ENCODE measurements at places on chromosomes 12 and 14.

DNA sequence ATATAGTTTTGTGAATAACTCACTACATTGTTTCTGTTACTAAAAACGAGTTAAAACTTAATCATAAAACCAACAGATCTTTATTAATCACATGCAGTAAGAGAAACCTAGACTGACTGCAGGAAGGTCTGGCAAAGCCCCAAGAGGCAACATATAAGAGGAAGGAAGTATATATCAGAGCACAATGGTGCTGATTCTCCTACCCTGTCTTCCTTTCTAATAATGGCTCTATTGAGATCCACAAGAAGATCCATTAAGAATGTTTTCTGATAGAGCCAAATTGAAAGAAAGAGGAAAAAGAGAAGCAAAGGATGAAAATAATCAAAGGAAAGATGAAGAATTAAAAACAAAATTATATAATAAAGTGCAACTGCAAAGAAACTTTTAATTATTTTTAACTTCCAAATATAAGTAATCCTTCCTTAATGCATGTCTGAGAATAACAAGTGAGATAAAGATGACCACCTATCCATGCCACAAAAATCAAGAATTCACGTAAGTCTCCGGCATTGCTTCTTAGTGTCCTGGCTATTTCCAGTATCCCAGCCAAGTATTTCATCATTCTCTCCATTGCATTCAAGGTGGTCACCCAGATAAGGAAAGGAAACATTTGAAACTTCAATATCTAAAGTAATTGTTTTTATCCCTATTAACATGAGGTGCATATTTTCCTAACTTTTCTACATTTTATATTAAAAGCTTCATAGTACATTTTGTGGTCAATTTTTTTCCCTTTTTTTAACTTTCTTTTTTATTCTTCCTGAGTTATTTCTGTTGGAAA, 62.2 kb downstream of the SOX5 start:
- no peak for DNase-seq

DNA sequence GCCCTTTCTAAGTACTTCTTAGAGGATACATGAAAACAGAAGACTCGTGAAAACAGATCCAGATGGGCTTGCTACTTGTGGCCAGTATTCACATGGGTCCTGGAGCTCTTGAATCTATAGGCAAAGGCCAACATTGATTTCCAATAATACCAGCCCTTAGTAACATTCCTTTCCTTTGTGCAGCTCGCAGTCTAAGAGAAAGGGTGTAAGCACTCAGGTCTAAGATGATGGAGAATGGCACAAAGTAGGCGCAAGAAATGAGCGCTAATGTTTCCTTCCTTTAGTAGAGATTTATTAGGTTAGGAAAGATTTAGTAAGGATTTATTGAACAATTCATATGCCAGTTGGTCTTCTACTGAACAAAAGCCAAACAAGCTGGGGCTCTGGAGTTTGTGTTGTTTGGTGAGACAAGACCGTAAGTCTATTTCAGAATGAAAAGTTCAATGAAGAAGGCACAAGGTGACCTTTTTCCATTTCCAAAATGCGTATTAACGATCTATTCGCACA, 525 bp downstream of the RNU6-8 start:
- no peak for DNase-seq

DNA sequence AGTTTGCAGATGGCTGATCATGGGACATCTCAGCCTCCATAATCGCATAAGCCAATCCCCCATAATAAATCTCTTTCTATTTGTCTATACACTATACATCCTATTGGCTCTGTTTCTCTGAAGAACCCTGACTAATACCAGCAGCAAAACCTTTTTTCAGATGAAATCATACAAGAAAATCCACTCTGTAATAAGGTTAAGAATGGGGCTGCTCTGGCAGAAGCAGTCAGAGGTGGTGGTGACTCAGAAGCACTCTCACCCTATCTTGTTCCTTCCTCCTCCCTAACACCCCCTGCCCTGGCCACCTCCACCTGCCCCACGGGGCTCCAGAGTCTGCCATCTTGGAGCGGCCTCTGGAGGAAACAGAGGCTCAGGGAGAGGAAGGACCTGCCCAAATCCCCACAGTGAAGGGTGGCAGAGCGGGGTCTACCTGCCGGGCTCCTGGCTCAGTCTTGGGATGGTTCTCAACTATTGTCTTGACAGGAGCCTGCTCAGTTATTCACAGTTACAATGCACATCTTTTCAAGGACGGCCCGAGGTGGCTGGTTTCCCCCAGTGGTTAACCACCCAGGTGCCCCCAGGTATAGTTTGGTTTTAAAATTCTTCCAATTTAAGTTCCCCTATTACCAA, 109.3 kb upstream of the EVL start:
- no peak for DNase-seq

GRCh38 chr14:69005432-69006148, 26.5 kb upstream of the ACTN1 start:
- no peak for DNase-seq

- DNase-seq = no peak
Measured at GRCh38 chr12:119208626-119209061, 29.9 kb downstream of the HSPB8 start.

DNA sequence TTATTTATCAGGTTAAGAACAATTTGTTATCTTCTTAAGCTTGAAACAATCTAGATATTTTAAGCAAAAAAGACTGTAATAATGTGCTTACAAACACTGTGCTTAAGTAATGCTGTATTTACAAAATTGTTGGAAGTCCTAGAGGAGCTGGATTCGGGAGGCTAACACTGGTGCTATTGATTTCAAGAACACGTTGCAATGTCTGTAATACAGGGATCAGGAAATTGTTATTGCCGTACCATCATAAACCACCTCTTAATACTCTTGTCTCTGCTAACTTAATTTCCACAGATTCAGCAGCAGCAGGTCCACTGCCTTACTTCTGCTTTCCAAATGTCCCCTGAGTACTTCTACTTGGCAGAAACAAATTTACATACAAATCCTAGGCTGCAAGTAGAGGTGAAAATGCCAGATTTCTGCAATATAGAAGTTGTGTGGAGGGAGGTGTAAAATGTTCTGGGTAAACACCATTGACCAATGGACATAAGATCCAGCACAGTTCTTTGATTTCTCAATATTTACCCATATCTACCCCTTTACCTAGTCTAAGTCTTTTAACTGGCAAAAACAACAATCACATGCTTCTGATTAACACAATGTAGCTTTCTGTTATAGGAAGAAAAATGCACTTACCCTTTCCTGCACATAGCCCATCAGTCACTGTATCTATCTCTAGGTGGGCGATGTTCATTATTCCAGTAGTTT, 663.4 kb downstream of the TMTC2 start:
- no peak for DNase-seq

DNA sequence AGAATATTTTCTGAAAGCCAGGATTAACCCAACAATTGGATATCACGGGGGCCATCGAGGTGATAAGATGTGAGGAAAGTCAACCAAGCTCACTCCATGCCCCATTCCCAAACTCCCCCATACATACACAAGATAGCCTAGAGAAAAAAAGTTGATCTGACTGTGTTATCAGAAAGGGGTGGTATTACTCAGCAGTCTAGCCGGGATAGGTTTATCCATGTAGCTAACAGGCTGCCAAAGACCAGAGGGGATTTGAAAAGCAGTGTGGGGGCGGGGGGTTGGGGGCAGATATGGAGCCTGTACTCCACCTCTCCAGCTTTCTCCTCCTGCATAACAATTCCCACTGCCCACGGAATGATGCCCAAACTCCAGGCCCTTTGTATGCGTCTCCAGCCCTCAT, 13.2 kb upstream of the MAP1LC3B2 start:
- DNase-seq = no peak

GRCh38 chr12:79871621-79872020, 63.3 kb downstream of the PPP1R12A start:
- no peak for DNase-seq

- DNase-seq = no peak
Measured at GRCh38 chr14:34247605-34248004, 214.4 kb downstream of the SPTSSA start.
